ENCODE measurements at places on chromosomes 4 and X.

- no peak for DNase-seq
Measured at GRCh38 chr4:186557061-186557460, 1.7 kb upstream of the MTNR1A start.

DNA sequence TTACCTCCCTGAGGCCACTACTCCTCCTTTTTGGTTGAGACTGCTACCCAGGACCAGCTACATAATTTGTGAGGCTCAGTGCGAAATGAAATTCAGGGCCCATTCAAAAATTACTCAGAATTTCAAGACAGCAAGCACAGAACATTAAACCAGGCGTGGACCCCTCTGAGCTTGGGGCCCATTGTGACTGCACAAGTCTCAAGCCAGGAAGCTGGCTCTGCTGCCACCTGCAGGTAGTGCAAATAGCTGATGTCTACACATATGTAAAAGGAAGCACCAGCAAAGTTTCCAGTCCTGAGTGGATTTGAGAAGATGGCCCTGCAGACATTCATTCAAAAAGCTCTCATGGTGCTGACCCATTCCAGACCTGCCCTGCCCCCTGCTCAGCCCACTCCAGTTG lies 213.4 kb upstream of the LNX1 start:
- peak; percentile 32 for DNase-seq

DNA sequence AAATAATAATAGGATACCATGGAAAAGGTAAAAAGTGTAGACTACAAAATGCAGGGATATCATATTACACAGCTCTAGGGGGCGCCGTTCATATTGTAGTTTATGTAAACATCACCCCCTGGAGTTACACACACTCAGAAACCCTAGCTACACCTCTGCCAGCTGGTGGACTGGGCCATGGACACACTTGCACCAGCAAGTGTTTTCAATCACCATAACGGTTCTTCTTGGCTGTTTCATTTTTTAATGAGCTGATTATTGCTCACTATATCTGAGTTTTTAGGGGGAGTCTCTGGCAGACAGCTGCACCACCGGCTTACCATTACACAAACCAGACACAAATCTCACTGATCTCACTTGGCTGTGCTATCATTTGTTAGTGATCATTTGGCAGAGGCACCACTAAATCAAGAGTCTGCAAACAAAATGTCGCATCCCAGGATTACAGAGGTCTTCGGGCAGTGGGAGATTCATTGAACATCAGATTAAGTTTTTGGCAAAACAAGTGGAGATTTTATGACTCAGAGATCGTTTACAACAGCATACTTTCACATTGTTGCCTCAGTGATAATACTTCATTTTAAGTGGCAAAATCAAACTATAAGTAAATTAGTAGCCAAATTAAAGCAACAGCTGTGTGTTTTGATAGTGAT lies 185.7 kb downstream of the UNC5C start:
- DNase-seq = no peak

DNA sequence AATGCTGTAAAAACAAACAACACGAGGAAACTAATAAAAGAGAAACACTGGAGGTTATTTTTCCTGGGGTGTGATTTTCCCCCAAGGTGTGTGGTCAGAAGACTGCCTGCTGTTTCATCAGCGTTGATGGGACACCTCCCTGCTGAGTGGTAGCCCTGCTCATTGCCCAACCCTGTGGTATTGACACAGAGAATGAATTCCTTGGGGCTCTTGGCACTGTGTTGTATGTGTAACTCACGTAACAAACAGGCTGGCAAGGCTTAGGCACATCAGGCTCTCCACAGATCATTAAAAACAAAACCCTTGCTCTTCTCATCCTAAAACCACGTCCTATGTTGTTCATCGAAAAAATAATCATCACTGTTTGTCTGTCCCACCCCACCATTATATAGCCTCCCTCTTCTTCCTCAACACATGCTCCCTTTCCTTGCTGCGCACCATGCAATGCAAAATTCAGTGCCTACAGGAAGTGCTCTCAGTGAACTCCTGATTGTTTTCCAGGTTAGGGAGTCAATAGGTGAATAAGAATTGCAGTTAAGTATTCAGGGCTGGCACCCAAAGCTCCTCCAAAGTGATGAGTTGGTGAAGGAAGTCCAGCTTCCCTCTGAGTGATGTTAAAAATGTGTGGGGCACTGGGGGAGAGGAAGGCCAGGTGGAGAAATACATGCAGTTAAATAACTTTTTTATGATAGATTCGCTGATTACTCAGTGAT lies 11.4 kb upstream of the PUDP start:
- DNase-seq = no peak

DNA sequence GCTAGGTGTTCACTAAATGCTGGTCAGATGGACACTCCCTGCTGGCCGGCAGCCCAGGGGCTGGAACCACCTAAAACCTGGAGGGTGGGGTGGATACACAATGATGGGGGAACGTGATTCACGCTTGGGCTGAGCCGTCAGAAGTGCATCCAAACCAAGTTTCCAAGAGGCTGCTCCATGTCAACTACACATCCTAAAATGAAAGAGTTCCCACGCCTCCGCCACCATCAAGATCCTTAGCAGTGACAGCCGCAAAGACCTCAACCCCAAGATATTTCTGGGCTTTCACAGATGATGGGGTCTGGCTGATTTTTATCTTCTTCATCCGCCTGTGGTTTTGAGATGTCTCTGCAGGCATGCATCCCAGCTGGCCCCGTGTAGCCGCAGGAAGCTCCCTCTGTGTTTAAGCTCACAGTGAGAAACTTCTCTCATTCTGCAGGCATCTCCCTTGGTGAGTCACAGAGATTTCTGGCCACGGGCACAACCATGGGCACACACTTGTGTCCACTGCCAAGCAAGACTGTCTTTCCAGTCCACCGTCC lies 84.4 kb downstream of the HTRA3 start:
- no peak for DNase-seq

DNA sequence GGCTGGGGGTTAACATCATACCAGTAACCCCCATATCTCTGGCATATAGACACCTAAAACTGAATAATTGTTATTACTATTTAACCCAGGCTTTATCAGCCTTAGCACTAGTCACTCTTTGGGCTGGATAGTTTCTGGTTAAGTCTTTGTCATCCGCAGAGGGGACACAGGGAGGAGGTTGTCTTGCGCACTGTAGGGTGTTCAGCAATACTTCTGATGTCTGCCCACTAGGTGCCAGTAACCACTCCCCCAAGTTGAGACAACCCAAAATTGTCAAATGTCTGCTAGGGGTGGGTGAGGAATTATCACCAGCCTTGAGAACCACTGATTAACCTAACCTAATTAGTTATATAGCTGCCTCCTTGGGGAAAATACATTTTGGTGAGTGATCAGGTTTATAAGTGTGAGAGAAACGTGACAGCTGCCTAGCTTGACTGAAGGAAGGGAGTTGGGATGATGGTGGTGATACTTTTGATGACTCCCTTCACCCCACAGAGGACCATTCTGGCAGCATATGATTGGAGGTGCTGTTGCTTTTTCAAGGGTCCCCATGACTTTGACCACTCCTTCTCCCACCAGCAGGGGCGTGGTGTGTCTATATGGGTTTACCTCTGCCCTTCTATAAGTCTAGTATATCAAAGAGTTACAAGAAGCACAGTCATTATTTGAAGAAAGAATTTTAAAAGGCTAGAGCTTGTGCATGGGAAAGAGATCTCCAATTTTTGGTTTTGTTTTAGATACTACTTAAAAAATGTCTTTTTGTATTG lies 140.9 kb downstream of the STIM2 start:
- DNase-seq = no peak

- no peak for DNase-seq
Measured at GRCh38 chr4:113851816-113852215, 90.3 kb upstream of the CAMK2D start.

DNA sequence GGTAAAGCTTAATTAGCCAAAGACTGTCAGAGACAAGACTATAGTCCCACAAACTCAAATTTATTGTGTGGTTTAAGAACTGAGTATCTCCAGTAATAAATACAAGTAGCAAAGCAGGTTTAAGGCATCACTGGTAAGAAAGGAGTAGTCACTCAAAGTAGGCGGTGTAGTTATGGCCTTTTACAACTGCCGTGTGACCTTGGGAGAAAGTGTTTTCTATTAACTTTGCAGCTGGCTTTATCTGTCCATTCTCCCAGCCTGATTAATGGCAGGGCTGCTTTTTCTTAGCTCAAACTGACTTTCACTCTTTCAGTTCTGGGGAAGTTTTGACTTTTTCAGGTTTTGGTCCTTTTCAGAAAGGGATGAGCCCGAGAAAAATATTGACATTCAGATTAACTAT lies 7.4 kb upstream of the PAK3 start:
- no peak for DNase-seq

DNA sequence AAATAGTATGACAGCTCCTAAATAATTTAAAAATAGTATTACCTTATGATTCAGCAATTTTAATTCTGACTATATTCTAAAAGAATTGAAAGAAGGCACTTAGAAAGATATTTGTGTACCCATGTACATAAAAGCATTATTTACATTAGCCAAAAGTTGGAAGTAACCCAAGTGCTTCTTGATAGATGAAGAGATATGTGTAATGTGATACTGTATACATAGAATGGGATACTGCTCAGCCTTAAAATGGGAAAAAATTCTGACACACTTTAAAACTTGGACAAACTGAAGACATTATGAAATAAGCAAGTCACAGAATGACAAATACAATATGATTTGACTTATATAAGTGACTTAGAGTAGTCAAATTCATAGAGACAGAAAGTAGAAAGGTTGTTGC lies 112.2 kb downstream of the IDS start:
- DNase-seq = no peak

DNA sequence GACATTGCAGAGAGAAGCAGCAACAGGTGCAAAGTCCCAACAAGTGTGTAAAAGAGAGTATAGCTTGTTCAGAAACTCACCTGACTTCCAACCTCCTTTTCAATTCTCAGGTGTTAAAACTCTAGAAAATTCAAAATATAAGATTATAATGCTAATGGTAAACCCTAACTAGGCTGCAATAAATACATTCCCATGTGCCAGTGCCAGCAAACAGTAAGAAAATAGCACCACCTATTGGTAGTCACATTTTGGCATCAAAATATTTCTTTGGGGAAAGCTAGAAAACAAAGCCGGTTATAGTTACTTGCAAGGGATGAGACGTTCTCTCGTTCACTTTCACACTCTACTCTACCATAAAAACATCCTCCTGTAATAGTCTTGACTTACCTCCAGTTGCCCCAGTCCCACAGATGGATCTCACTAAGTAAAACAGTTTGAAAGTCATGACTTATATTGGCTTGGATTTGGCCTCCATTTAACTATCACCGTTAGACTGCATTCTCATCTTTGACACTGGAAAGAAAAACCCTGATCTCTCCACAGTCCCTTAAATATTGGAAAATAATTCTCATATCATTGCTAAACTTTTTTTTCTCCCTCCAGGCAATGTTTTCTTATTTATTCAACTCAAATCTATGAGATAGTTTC lies 9.6 kb downstream of the BMP3 start:
- DNase-seq = no peak

GRCh38 chrX:116282751-116283150 lies 112.2 kb downstream of the AGTR2 start:
- DNase-seq = no peak

- no peak for DNase-seq
Measured at GRCh38 chr4:8780086-8780485, 91.6 kb downstream of the HMX1 start.

DNA sequence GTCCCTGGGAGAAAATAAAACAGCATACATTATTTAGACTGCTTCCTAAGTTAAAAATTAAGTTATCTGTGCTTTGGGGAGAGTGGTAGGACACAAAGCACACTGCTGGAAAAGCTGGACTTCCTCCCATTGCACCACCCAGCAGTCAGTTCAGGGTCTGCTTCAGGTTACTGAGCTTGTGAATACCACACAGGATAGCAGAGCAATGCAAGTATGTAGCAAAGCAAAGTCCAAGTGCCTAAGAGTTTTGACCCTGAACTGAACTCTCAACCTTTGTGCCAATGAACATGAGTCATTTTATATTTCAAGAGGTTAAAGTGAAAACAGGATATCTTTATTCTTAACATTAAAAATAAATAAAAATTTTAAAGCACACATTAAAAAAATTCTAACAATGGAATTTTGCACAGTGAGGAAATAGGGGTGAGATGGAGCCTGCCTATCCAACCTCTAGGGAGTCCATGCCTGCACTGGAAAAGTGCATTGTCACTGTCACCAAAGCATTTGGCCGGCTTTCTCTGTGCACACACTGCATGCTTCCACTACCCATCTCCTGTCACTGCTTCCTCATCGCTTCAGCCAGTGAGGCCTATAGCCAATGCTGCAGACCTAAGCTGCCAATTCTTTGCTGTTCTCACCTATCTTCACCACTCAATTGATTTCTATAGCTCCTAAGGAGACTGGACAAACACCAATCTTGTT lies 50.9 kb downstream of the ABCG2 start:
- DNase-seq = no peak

DNA sequence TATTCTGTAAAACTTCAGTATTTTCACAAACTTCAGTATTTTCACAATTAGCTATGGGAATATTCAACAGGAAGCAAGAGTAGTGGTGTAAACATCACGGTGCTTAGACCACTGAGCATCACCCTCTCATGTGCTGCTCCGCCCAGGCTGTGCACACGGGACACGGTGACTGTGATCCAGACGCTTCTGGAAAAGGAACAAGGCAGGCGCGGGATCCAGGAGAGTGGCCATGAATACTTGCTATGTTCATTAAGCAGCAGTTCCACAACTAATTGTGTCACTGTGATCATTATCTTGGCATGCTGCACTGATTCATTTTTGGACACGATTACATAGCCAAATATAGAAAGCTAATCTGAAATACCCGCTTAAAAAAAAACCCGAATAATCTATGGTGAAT lies 19.6 kb upstream of the FAT1 start:
- no peak for DNase-seq

GRCh38 chrX:31993637-31994036 lies 921.8 kb upstream of the FTHL17 start:
- DNase-seq = no peak

DNA sequence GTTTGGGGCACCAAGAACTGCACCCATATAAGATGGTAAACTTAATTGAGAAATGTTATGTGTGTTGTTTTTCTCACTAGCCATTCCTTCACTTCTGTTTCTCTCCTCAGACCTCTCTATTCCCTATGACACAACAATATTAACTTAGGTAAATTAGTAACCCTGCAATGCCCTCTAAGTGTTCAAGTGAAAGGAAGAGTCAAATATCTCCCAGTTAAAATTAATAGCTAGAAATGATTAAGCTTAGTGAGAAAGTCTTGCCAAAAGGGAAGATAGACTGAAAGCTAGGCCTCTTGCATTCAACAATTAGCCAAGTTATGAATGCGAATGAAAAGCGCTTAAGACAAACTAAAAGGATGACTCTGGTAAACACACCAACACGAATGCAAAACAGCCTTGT lies 132.9 kb upstream of the KLF8 start:
- no peak for DNase-seq

- DNase-seq = no peak
Measured at GRCh38 chr4:22003878-22004277, 55.3 kb upstream of the KCNIP4 start.
